Neural progenitor cell (in vitro differentiated cells): ENCODE measurements at places on chromosomes 12 and 14. TPM values are rescaled to one million over a fixed set of nuclear protein-coding genes. Genes with fewer than 3 reads are reported as not detected.

Gene GPR84
- not detected in 2 replicates for total RNA-seq

DNA sequence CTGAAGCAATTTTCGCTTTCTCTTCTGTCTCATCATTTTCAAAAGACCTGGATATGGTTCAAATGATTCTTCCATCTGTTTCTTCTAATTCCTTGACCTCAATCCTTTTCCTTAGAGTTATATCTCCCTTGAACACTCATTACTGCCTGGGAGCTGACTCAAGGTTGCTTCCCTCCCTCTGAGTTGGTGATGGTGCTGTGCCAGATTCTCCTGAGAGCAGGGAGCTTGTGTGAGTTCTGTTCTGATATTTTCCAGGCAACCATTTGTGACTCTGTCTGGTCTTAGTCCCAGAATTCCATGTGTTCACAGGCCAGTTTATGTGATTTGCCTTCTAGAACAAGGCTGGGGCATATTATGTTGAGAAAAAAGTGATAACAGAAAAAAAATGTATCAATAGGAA lies 505.1 kb upstream of the SYT1 start:
- no peak for DNase-seq

DNA sequence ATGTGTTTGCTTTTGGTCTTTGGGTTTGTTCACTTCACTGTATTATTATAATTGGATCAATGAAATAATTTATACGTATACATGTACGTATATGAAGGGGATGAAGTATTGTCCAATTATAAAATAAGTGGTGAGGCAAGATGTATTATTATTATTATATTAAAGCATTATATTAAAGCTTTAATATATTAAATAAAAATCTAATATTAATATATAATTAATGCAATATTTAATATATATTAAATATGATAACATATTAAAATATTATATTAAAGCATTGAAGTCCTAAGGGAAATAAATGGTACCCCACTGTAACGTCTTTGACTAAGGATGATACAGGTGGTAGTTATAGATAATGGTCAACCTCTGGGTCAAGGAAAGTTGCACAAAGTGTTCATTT lies 63.7 kb upstream of the RTL1 start:
- DNase-seq = no peak

- no peak for DNase-seq
These were observed 17.9 kb downstream of the ZFP36L1 start for GRCh38 chr14:68774771-68775613.

Gene LBHD2
- not detected in 2 replicates for total RNA-seq

- DNase-seq = no peak
These were observed 30.3 kb downstream of the HMGA2 start for GRCh38 chr12:65854629-65855028.

Gene MYO1H
- total RNA-seq = not detected in 2 replicates
